Activated CD4-positive, alpha-beta T cell treated with anti-CD3 and anti-CD28 coated beads, Interleukin-2, Interleukin-4, amounts not matched to agents 100 ng/mL and 50 ng/mL, durations not matched to agents 16 hours and 8 hours (primary cell): ENCODE measurements at places on chromosomes 7 and 10.

DNA sequence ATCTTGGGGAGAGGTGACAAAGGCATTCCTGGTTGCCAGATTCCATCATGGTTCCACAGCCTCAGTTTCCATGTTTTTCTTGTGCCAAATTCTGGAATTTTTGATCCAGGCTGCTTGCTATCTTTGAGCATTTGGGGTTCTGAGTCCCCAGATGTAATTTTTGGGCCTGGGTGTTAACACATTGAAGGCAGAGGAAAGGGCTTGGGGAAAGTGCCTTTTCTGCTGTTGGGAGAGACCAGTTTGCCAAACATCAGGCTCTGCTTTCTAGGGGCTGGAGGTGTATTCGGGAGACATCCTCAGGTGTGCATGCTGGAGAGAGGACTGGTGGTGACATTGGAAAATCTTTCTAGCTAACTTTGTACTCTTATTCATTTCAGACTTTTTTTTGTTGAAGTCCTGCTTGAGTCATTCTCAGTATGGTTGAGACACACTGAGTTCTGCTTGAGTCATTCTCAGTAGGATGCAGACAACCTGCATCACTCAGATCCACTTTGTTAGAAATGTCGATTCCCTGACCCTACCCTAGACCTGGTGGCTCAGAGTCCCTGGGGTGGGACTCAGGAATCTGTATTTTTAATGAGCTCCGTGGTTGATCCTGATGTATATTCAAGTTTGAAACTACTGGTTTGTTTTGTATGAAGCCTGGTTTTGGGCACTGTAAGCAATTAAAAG is 101.0 kb downstream of the LRMDA start:
- DNase-seq = no peak

DNA sequence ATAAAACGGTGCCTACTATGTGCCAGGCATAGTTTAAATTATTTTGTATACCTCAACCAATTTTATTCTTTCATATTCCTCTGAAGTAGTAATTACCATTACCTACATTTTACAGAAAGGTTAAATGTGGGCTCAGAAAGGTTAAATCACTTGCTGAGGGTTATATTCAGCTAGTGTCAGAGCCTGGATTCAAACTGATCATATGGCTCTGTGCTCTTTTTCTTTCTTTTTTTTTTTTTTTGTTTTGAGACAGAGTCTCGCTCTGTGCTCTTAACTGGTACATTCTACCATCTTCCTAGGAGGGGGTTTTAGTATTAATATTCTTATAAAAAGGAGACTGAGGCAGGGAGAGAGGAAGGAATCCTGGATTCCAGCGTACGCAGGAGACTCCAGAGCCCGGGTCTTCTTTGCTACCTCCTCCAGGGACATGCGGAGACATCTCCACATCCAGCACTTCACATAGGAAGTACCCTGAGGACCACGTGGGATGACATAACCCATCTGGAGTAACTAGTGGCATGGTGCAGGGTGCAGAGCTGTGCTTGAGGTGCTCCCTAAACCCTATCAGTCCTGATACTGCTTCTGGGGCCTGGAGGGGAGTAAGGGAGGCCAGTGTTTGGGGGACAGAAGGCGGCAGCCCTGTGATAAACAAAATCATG is 29.6 kb upstream of the ATXN7L1 start:
- DNase-seq = no peak

- DNase-seq = no peak
Observed at GRCh38 chr10:122464586-122464985, 3.2 kb downstream of the HTRA1 start.

DNA sequence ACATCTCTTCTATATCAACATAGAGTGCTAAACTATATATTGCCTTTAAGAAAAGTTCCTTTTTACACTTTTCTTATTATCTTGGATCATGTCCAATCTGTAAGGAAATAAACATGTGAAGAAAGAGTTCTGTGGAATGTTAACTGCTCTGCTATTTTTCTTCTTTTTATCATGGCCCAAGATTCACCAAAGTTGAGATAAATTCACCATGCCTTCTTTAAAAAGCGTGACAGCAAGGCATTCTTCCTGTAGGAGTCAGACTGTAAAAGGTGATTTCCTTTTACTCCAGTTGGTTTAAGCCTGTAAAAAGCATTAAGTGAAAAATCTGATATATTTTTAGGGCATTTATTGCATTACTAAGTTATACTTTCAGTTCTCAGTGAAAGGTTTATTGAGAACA is 165.7 kb upstream of the FZD1 start:
- DNase-seq = no peak

DNA sequence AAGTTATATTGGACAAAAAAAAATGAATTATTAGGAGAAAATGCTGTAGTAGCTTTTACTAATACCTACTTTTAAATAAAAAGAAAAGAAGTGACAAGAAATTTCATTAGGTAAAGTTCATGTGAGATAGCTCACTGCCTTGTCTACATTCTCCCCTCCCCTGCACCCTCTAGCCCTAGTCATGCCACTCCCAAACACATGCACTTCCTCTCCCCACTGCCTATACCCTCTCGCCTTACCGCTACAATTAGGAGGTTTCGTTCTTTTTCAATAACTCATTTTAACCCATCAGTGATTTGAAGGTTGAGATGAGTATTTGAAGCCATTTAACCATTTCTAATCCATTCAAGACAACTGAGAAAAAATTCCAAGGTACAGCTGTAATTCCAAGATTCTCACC is 75.3 kb downstream of the HIBADH start:
- no peak for DNase-seq

DNA sequence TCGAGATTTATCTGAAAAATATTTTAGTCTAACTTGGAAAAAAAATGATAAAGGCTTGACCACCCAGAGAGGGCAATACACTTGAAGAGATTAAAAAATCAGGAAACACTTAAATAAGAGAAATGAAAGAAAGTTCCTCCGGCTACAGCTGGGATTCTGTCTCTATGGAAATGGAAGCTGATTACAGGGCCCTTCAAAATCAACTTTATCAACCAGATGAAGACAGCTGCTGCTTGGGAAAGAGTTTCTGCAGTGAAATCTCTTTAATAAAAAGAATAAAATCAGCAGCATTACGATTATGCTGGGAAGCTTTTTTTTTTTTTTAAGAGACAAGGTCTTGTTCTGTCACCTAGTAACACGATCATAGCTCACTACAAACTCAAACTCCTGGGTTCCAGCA is 4.5 kb downstream of the RSU1 start:
- DNase-seq = no peak

DNA sequence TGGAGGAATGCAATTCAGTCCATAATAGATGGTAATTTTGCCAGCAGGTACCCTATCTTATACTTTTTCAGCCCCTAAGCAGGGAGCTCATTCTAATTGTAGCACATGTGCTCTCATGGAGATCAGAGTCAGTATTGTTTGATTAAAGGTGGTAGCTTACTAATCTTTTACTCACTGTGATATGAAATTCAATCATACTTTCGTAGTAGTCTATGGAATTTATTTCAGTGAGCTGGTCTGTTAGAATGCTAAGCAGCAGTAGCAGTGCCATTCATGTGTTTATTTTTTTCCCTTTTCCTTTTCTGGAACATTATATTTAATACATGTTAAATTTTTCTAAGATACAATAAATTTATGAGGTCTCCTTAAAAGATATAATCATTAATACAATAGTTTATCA is 109.0 kb downstream of the ST7 start:
- DNase-seq = no peak

DNA sequence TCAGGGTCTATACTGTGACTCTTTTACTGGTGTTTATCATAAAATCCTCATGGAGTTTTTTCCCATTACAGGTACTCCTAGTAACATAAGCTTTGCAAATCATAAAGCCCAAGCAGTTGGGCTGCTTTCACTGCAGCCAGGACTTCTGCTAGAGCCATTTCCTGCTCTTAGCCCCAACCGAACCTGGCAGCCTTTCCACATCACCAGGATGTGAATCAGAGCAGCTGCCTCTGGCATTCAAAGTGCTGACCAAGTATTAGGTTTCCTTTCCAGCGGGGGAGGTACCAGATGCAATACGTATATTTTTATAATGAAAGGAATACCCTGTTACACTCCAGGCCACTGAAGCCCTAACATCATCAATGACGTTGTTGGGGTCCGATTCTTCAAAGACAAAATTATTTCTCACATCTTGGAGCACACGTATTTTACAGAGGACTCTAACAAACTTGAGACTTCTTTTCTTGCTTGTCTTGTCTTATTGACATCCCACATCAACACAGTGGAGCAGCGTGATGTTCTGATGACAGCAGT is 3.6 kb upstream of the HTR5A start:
- DNase-seq = no peak

DNA sequence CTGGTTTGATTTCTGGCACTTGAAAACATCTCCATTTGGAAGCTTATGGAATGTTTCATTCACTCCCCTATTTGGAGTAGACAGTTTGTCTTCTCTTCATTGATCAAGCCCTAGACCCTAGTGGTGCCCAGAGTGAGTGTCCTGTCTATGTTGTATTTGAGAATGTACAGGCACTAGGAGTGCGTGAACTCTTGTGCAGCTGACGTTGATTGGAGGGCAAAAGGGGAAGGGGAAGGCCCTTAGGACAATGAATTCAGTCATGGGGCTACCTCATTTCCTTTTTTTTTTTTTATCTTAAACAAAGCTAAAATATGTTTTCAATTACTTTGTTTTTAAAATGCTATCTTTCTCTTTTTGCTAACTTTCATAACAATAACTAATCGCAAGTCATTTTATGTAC is 66.5 kb downstream of the ADD3 start:
- DNase-seq = no peak

- DNase-seq = no peak
Observed at GRCh38 chr10:74705358-74705980, 120.9 kb upstream of the KAT6B start.

DNA sequence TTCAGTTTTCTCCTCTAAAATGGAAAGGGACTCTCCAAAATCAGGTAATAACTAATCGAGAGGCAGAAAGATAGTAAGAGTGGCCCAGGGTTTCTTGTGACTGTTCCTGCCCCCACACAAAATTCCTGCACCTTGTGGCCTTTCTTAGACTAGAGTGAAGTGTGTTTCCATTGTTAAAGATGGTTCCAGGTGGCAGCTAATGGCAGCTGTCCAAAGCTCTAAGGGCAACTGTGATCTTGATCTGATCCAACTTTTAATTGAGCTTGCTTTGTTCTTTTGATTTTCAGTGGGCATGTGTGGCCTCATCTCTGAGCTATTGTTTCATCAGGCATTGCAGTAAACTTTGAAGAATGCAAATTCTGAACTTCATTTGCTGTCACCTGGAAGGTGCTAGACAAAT is 19.4 kb downstream of the ACSL5 start:
- DNase-seq = no peak

DNA sequence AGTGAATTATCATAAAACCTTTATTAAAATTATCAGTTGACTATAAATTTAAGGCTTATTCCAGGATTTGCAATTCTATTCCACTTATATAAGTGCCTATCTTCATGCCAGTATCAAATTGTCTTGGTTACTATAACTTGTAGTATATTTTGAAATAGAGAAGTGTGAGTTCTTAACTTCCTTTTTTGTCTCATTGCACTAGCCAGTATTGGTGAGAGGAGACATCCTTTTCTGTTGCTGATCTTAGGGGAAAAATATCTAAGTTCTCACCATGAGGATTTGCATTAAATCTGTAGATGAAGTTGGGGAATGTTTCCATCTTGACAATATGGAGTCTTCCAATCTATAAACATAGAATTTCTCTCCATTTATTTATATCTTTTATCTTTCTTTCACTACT is 104.2 kb upstream of the MKI67 start:
- DNase-seq = no peak

GRCh38 chr10:27391325-27391724 is 112.8 kb upstream of the RAB18 start:
- DNase-seq = no peak

DNA sequence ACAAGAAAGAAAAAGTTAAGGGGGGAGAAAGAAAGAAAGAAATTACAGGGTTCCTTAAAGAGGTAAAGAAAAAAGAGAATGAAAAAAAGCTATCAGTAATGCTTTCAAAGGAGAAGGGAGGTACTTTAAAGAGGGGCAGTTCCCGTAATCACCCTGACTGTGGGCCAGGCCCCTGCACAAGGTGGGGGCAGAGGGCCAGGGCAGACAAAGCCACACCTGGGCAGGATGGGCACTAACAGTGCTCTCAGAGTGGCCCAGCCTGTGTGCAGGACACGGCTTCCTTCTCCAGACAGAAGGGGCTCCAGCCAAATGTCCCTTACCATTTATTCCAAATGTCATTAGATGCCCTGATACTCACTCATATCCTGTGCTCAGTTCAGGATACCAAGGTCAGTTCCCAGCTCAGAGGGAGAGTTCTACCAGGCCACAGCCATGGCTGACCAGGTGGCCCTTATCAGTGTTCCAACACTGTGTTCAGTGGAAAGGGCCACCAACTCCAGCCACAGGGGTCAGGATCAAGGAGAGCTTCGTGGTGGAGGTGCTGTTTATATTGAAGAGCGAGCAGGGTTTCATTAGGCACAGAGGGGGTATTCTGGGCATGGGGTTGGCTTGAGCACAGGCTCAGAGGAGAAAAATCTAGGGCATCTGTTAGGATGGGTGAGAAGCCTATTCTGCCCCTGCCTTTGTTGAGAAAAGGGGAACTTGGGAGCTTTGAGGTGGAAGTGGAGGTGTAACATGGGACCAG is 29.9 kb downstream of the DPCD start:
- DNase-seq = no peak

DNA sequence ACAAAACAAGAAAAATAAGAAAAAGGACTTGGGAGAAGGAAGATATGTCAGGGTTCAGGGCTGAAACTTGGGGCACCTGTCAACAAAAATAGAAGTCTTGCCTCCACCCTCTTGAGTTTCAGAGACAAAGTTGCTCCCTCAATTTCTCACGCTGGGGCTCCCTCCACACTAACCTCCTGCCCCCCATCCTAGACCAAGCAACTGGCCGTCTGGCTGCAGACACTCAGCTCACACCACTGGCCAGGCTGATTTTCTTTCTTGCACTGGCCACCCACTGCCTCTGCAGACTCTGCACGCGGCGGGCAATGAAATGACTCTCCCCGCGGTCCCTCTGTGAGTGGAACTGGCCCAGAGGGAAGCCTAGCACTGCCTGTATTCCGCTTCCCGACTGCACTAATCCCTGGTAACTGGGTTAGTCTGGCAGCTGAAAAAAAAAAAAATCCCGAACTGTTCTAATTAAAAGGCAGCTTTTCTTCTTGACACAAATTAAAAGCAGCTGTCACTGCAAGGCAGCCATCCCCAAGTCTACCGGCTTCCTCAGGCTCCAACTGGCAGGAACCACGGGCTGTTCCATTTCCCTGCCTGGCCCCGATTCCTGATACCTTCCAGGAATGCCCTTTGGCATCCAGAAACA is 83.5 kb downstream of the SPDYE5 start:
- DNase-seq = no peak

DNA sequence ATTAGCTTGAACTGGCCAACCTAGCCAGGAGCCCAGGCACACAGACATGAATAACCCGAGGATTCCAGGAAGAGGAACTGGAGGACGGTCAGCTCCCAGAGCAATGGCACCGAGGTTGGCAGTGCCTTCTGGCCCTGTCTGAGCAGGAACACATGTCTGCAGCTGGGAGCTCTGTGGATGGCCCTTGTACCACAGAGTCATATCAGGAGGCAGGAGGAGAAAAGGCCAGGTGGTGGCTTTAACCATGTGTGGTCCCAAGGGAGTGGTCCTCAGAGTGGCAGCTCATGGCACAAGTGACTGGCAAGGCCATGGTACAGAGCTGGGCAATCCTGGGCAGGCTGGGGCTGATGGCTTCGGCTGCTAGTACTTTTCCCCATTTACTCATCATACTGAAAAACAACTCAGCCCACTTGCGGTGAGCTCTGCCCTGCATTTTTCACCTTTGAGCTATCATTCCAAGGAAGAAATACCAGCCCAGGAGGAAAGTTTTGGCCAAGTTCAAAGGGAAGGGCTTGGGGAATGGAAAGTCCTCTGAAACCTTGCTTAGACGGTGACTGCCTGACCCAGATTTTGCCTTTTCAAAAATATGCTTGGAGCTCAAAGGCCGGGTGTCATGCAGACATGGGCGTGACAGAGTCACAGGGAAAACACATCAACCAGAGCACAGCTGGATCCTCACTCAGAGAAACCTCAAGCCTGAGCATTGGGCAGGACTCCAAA is 25.7 kb upstream of the LOXL4 start:
- DNase-seq = no peak
